ENCODE measurements at places on chromosomes 3 and 15.

- no peak for DNase-seq
Observed at GRCh38 chr15:55589287-55589686, 1.1 kb upstream of the PYGO1 start.

DNA sequence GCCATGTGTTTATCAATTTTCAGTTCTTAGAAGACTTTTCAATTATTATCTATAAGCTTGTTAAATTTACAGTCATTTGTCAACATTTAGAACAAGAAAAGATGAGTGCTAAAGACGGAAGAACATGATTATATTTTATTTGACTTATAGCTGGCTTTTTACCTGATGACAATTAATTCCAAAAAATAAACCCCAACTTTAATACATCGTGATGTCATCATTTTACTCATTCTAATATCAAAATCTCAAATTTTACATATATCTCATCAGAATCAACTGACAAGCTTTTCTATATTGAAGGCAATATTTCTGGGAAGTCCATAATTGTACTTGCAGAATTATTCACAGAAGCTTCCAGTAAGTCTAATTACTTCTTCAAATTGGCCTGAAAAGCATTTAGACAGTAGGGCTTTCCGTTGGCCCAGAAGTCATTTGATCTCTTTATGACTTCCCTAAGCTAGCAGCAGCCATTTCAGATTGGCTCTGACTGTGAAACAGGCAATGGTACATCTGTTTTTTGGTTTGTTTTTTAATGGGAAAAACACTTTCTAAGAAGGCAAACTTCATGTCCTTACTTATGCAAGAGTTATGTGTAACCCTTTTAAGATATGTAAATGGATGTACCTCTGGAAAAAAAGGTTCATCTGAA is 234.7 kb upstream of the PLSCR5 start:
- no peak for DNase-seq

DNA sequence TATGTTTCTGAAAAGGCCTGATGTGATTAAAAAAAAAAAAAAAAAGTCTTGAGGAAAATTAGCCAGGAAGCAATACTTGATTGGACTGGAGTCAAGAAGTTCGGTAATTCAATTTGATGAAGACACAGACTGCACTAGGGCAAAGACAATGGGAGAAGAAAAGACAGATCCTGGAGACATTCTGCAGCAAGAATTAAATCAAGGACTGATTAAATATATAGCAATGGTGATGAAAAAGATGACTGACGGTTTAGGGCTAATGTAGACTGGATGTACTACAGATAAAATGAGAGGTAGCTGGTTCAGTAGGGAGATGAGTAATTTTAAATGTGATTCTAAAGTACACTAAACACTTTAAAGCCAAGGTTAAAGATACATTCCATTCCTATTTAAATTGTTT is 13.8 kb downstream of the MRPL47 start:
- DNase-seq, result no peak

- no peak for DNase-seq
Observed at GRCh38 chr3:170096342-170096741, 58.5 kb downstream of the GPR160 start.

Measured in stimulated activated naive CD4-positive, alpha-beta T cell treated with Interleukin-2 at 50 U/mL for 16 hours (primary cell).